ENCODE measurements at places on chromosomes 13 and 19.

- no peak for DNase-seq
Measured at GRCh38 chr13:89502286-89502685, 1831.1 kb downstream of the SLITRK5 start.

GRCh38 chr19:16566161-16566560 is 6.1 kb downstream of the SLC35E1 start:
- peak; percentile 59 for DNase-seq

DNA sequence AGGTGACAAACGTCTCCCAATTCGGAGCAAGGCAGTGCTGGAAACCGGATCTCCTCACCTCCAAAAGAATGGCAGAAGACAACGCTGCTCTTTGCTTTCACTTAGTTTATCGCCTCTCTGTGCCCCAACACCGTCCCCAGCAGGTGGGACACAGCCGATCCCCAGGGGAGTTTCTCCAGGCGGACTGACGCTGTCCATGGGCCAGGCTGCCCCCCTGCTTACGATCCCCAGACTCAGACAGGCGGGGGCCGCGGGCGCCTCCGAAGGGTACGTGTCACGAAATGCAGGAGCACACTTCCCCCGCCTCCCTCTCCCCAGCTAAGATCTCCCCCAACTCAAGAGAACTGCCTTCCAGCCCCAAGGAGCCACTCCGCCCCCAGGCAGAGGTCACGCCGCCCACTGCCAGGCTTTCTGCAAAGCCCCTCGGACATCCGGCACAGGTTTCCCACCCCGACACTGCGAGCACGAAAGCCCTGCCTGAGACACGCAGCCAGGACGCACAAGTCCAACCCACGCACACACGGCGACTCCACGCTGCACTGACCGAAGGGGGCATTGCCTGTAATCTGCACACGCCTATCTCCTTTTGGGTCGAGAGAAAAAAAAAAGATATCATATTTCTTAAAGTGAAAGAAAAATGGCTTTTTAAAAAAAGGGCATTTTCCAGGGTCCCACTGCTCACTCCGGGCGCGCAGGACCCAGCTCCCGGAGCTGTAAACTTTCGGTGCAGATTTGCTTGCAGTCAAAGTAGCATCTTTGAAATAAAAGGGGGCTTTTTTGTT is 2.0 kb downstream of the SPRY2 start:
- DNase-seq, result no peak

GRCh38 chr19:42324655-42325307 is 654 bp upstream of the MEGF8 start:
- no peak for DNase-seq

- DNase-seq, result no peak
Measured at GRCh38 chr13:43720780-43721397, 65.9 kb downstream of the ENOX1 start.

DNA sequence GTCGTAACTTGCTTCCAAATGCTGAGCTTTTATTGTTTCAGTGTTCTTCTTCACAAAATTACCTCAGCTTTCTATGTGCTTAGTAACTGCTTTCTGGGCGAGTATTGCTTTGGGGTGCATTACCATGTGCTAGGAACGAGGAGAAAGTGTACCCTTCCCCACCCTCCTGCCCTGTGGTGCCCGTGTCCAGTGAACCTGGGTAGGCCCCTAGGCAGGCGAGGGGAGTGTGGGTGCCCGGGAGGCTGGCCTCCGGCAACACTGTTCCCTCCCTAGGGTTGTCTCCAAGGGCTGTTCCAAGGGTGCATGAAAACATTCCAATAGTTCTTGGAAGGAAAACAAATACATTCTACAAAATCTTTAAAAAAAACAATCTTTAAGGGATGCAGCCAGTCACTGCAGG is 216.5 kb upstream of the SOX1 start:
- DNase-seq, result no peak

- DNase-seq, result no peak
Measured at GRCh38 chr13:40517486-40518480, 148.7 kb downstream of the FOXO1 start.

GRCh38 chr19:34269968-34270621 is 15.7 kb downstream of the GARRE1 start:
- peak; percentile 44 for DNase-seq

- DNase-seq, result no peak
Measured at GRCh38 chr13:23707674-23708073, 137.5 kb downstream of the TNFRSF19 start.

GRCh38 chr19:44111910-44112463 is 1.2 kb upstream of the ZNF225 start:
- DNase-seq, result no peak

GRCh38 chr19:44581288-44581687 is 32.1 kb upstream of the IGSF23 start:
- no peak for DNase-seq

GRCh38 chr19:35882114-35882832 is 13.9 kb downstream of the APLP1 start:
- no peak for DNase-seq

DNA sequence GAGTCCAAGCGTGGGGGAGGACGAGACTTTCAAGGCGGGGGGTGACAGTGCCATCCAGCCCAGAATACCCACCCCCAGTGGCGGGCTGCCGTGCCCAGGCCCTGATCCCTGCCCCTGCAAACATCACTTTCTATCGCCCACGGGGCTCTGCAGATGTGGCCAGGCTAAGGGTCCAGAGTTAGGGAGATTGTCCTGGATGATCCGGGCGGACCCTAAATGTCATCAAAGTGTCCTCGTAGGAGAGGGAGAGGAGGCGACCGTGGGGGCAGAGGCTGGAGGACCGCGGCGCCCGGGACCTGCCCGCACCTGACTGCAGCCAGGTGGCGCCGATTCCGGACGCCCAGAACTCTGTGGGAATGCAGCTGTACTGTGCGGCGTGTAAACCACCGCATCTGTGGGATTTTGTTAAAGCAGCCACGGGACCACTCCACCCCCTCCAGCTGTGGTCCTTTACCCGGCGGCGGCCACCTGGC is 32.4 kb downstream of the GJA3 start:
- no peak for DNase-seq

GRCh38 chr19:46975925-46976782 is 43.5 kb upstream of the NPAS1 start:
- DNase-seq, result no peak

- DNase-seq, result peak; percentile 100
Measured at GRCh38 chr19:7903244-7904073, at the start of gene MAP2K7. TSS of gene MAP2K7 (plus strand) at chr19:7903877. CDS start at chr19:7903945, 68 bp downstream.

- no peak for DNase-seq
Measured at GRCh38 chr13:96041326-96042110, 11.7 kb downstream of the UGGT2 start.

DNA sequence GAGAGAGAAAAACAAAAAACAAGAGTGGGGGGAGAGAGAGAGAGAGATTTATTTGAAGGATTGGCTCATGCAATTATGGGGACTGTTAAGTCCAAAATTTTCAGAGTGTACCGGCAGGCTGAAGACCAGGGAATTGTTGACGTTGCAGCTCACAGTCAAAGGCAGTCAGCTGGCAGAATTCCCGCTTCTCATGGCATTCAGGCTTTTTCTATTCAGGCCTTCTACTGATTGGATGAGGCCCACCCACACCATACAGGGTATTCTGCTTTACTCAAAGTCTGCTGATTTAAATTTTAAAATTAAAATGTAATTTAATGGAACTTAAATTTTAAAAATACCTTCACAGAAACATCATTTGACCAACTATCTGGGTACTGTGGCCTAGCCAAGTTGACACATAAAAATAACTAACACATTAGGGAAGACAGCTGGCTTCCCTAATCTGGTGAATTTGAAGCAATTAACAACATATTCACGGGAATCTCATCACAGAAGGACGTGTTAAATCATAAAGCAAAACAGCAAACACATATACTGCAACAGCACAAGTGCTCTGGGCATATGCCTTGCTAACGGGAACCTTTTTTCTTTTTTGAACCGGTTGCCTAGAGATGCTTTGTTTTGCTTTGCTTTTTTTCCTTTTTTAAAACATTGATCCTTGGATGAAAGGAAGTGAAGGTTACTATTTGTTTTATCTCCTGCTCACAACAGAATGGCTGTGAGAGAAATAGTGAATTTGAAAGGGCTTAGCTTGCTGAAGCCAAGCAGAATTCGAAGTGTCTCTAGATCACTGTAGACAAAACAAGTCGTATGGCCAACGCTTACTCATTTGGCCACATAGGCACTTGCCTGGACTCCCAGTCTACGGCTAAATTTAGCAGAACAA is 505.1 kb downstream of the IRS2 start:
- DNase-seq, result no peak

DNA sequence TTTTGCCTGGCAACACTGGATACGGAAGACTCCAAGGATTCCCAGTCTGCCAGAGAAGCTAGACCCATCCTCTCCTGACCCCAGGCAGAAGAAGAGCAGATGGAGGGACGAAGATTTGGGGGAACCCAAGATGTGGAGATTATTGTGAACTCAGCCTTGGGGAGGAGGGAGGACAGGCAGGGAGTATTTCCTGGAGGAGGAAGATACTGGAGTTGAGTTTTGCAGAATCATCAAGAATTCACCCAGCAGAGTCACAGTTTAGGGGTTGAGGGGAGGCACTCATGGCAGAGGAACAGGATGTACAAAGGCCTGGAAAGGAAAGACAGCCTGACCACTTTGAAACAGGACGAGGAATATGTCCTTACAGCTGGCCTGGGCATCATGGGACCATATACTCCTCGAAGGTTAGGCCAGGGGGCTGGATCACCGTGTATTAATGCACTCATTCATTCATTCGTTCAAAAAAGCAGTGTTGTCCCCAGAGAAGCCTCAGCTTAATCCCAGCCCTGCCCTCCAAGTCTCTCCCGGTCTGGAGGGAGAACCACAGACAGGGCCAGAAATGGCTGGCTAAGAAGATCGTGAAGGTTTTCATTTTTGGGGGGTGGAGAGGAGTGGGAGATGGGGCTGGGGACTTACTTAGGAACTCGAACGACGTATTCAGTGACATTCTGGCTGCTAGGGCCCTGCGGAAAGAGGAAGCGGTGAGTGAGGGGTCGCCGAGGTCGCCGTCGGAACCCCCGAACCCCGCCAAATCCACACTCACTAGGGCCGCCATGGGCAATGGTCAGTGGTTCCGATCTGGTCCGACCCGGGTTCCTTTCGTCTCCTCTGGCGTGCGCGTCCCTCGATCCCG is 517 bp downstream of the GTF2F1 start:
- DNase-seq, result no peak

- no peak for DNase-seq
Measured at GRCh38 chr19:50002386-50002960, 22.7 kb downstream of the VRK3 start.

GRCh38 chr13:112194167-112194530 is 127.2 kb downstream of the SOX1 start:
- no peak for DNase-seq
